ENCODE measurements at places on chromosomes 1 and 21. TPM values are rescaled to one million over a fixed set of nuclear protein-coding genes. Genes with fewer than 3 reads are reported as not detected.
A peak's percentile ranks its signal among the peaks of the same experiment; 100 is the strongest.

PLA2G4A gene
- total RNA-seq: 10.7 TPM

TFF2 gene
- not detected for total RNA-seq

TDRD10 gene
- total RNA-seq: 21.7 TPM

PMF1 gene
- 47.4 TPM for total RNA-seq

DNA sequence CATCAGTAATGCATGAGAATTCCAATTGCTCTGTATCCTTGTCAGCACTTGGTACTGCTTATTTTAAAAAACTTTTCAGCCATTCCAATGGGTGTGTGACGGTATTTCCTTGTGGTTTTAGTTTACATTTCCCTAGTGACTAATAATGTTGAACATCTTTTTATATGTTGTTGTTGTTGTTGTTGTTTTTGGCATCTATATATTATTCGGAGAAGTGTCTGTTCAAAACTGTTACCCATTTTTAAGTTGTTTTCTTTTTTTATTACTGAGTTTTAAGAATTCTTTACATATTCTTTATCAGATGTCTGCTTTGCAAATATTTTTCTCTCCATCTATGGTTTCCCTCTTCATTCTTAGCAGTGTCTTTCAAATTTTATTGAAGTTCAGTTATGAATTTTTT lies 231.1 kb upstream of the POU3F1 start:
- no peaks in the 10 kb centered on the region for H3K27me3 ChIP-seq
- no peak overlapping the region for H3K4me3 ChIP-seq
- no peaks in the 10 kb centered on the region for H3K36me3 ChIP-seq
- no peak overlapping the region for H3K27ac ChIP-seq

GRCh38 chr1:195763907-195764374 lies 844.3 kb downstream of the KCNT2 start:
- no peak overlapping the region for H3K4me3 ChIP-seq
- no peak for DNase-seq
- no peaks in the 10 kb centered on the region for H3K36me3 ChIP-seq
- no peaks in the 10 kb centered on the region for H3K4me1 ChIP-seq
- no peaks in the 10 kb centered on the region for H3K27me3 ChIP-seq
- H3K27ac ChIP-seq: no peak overlapping the region

- H3K27me3 ChIP-seq: no peaks in the 10 kb centered on the region
- DNase-seq: peak; percentile 28
- H3K27ac ChIP-seq: no peak overlapping the region
- no peaks in the 10 kb centered on the region for H3K36me3 ChIP-seq
Observed at GRCh38 chr1:176416777-176417176, 46.2 kb upstream of the PAPPA2 start.

- H3K27ac ChIP-seq: no peak overlapping the region
- H3K4me1 ChIP-seq: no peaks in the 10 kb centered on the region
- DNase-seq: no peak
- H3K36me3 ChIP-seq: no peaks in the 10 kb centered on the region
- no peaks in the 10 kb centered on the region for H3K27me3 ChIP-seq
- H3K4me3 ChIP-seq: no peak overlapping the region
Observed at GRCh38 chr1:56123421-56123820, 455.9 kb downstream of the PLPP3 start.

- no peaks in the 10 kb centered on the region for H3K36me3 ChIP-seq
- peaks cover 2% of the 10 kb centered on the region for H3K27me3 ChIP-seq
- H3K4me3 ChIP-seq: no peak overlapping the region
- DNase-seq: no peak
Observed at GRCh38 chr1:201949491-201949890, 3.1 kb upstream of the LMOD1 start.

GRCh38 chr1:183674339-183674738 lies 21.2 kb upstream of the APOBEC4 start:
- H3K4me3 ChIP-seq: no peak overlapping the region
- no peaks in the 10 kb centered on the region for H3K27me3 ChIP-seq
- no peak for DNase-seq
- no peak overlapping the region for H3K27ac ChIP-seq
- H3K4me1 ChIP-seq: no peaks in the 10 kb centered on the region

DNA sequence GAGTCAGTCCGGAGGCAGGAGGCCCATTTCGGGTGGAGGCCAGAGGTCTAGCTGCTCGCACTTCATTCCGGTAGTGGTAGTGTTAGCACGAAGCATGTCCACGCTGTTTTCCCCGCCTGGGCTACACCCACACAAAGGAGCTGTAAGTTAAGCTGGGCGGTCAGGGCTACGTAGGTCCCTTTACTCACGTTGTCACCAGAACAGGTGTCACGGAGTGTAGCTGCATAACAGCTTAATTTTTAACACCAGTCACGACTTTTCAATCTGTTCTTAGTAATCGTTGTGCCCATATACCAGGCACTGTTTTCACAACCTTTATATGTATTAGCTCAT lies 15.6 kb downstream of the HLX start:
- no peak overlapping the region for H3K27ac ChIP-seq
- H3K4me3 ChIP-seq: no peak overlapping the region
- peaks cover 63% of the 10 kb centered on the region for H3K27me3 ChIP-seq

GRCh38 chr1:38221006-38221649 lies 174.5 kb upstream of the POU3F1 start:
- H3K4me3 ChIP-seq: no peak overlapping the region
- no peaks in the 10 kb centered on the region for H3K27me3 ChIP-seq
- H3K36me3 ChIP-seq: no peaks in the 10 kb centered on the region

- no peak for DNase-seq
- no peak overlapping the region for H3K27ac ChIP-seq
- peaks cover 8% of the 10 kb centered on the region for H3K4me1 ChIP-seq
- H3K4me3 ChIP-seq: no peak overlapping the region
Observed at GRCh38 chr1:245855846-245856730, 651.0 kb downstream of the SMYD3 start.

DNA sequence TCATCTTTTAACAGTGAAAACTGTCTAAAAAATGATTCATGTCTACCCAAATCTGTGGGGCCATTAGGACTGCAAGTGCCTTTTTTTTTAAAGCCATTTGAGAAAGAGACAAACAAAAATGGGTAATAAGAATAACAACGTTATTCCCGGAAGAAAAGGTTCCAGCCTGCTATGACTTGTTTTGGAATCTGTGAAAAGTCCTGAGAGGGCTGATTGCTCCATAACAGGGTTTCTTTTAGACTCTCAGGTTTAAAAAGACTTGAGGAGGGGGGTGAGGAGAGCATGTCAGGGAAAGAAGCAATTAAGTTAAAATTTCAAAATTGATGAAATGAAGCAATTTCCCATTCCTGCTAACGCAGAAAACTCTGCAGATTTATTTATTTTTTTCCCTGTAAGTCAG lies 56.4 kb downstream of the CACHD1 start:
- peak overlapping the region; percentile 24 for H3K27ac ChIP-seq
- H3K27me3 ChIP-seq: no peaks in the 10 kb centered on the region
- H3K4me1 ChIP-seq: peaks cover 31% of the 10 kb centered on the region
- H3K36me3 ChIP-seq: no peaks in the 10 kb centered on the region

- DNase-seq: no peak
- no peaks in the 10 kb centered on the region for H3K36me3 ChIP-seq
- H3K27me3 ChIP-seq: peaks cover 5% of the 10 kb centered on the region
Observed at GRCh38 chr21:38712071-38712470, 93.7 kb upstream of the ETS2 start.

DNA sequence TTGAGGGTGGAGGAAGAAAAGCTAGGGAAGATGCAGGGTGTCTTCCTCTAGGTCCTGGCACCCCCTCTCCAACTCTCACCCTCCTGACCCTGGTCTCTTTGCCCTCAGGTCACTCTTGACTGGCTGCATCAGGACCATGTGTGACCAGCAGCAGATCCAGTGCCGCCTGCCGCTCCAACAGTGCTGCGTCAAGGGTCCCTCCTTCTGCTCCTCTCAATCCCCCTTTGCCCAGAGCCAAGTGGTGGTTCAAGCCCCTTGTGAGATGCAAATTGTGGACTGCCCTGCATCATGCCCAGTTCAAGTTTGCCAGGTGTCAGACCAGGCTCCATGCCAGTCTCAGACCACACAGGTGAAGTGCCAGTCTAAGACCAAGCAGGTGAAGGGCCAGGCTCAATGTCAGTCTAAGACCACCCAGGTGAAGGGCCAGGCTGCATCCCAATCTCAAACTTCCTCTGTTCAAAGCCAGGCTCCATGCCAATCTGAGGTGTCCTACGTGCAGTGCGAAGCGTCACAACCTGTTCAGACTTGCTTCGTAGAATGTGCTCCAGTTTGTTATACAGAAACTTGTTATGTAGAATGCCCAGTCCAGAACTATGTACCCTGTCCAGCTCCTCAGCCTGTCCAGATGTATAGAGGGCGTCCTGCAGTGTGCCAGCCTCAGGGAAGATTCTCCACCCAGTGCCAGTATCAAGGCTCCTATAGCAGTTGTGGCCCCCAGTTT lies 1.8 kb downstream of the KPRP start:
- no peak overlapping the region for H3K27ac ChIP-seq
- H3K4me1 ChIP-seq: no peaks in the 10 kb centered on the region
- no peaks in the 10 kb centered on the region for H3K27me3 ChIP-seq
- H3K36me3 ChIP-seq: no peaks in the 10 kb centered on the region
- H3K4me3 ChIP-seq: no peak overlapping the region

DNA sequence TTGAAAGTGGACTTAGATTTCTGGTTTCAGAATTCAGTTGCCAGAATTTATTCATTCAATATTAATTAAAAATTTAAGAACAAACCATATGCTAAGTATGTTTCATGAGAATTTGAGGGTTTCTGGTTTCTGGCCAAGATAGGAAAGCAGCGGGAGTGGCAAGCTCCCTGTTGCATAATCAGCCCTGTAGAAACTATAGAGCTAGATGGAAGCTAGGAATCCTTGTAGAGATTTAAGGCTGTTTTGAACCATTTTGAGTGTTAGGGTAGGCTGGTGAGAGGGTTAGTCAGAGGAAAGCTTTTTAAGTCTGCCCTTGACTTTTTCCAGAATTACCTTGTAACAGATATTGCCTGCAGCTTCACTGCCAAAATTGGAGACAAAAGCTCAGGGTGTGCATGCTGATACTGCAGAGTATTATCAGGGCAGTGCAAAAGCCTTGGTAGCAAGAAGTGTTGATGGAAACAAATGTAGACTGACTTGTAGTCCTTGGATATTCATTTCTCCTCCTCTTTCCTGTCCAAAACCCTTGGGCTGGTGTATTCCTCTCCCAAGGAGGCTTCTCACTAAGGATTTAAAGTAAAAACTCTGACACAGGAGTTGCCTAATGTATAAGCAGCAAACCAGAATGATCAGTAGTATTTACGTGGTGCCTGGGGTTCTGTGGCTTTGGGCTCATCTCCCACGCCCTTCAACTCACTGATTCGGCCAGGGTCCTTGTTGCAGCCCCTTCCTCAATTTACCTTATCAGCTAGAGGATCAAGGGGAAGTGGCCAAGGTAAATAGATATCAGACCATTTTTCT lies 12.6 kb upstream of the GIPC2 start:
- H3K27ac ChIP-seq: no peak overlapping the region
- no peaks in the 10 kb centered on the region for H3K27me3 ChIP-seq
- no peak overlapping the region for H3K4me3 ChIP-seq
- no peaks in the 10 kb centered on the region for H3K36me3 ChIP-seq
- no peak for DNase-seq
- H3K4me1 ChIP-seq: no peaks in the 10 kb centered on the region

- no peak overlapping the region for H3K27ac ChIP-seq
- H3K4me1 ChIP-seq: peaks cover 7% of the 10 kb centered on the region
- no peaks in the 10 kb centered on the region for H3K36me3 ChIP-seq
- DNase-seq: no peak
- H3K4me3 ChIP-seq: no peak overlapping the region
Observed at GRCh38 chr1:12069623-12070244, 6.6 kb downstream of the TNFRSF8 start.

Data from upper lobe of right lung (tissue), 1 donor.